Dermis blood vessel endothelial cell (primary cell): ENCODE measurements at places on chromosomes 2 and 18.

- DNase-seq = no peak
Measured at GRCh38 chr2:127041259-127041970, 65.5 kb downstream of the BIN1 start.

DNA sequence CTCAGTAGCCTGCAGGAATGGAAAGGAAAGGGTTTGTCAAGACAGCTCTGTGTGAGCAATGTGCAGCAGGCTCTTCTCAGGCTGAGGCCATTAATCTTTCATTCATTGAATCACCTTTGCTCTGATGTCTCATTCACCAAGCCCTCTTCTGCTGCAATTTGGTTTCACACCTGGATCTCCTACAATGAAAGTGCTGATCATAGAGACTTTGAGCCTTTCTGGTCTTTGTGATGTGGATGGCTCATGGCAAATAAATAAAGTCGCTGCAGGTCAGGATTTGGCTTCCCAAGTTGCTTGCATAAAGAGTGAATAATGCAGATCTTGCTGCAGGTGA, 95.8 kb upstream of the SPRED2 start:
- DNase-seq = no peak

DNA sequence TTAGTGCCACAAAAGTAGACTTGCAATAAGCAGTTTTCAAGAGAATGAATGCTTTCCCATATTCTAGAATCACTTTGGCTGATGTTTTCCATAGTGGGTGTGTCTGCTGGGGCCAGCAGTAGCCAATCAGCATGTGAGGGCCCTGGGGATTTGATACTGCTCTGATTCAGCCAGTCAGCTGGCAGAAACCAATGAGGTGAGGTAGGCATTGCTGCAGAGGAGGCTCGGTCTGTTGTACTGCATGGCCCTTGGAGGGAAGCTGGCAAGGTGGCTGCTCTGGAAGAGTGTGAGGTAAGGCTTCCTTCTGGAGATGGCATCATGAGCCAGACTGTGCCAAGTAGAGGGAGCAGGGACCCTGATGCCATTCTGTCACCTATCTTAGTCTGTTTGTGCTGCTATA, 22.7 kb downstream of the TMEM87B start:
- DNase-seq = no peak

- DNase-seq = no peak
Measured at GRCh38 chr2:17035010-17035409, 369.4 kb upstream of the CYRIA start.

- no peak for DNase-seq
Measured at GRCh38 chr18:78169174-78169864, 810.3 kb upstream of the SALL3 start.

GRCh38 chr18:6994056-6994770, 123.4 kb downstream of the LAMA1 start:
- DNase-seq = no peak
